ENCODE measurements at places on chromosomes 7 and 10.

- DNase-seq = no peak
These were observed 183.4 kb downstream of the ELFN1 start for GRCh38 chr7:1853431-1853985.

DNA sequence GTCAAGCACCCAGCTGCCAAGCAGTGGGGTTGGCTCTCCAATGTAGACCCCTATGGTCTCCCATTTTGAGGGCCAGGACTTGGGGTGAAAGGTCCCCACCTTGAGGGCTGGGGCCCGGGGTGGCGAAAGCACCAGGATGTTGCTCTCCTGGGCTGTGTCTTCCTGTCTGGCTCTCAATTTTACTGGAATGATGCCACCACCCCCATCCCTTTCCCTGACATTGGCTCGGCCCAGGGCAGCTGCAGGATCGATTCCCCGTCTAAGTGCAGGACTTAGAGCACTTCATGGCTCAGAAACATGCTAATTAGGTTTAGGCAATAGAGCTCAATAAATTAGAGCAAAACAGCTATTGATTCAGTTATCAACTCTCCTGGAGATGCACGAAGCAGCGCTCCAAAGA is 27.0 kb upstream of the HSPA12A start:
- DNase-seq = no peak

DNA sequence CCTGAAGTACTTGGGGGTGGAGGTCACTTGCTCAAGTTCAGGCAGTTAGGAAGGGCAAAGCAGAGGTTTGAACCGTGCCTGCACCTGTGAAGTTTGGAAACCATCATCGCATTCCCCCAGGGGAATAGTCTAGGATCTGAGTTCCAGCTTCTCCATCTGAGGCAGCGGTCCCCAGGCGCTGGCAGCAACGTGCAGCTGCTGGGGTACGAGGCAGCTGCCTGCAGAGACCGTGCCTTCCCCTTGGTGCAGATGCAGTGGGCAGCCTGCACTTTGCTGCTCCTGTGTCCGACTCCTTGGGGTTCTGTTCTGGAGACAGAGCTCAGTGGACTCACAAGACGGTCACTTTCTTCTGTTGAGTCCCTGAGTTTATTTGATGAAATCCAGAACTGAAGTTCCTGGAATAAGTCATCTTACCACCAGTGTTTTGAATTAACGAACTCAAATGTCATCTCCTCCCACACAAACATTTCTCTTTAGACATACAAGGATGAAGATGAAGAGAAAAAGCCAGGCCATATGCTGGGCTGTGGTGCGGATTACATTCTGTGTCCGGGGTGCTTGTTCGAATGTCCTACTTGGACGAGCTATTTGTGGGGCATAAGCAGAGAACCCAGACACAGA is 19.9 kb upstream of the GIMAP8 start:
- DNase-seq = no peak

GRCh38 chr10:18449611-18450026 is 201.8 kb downstream of the NSUN6 start:
- no peak for DNase-seq

DNA sequence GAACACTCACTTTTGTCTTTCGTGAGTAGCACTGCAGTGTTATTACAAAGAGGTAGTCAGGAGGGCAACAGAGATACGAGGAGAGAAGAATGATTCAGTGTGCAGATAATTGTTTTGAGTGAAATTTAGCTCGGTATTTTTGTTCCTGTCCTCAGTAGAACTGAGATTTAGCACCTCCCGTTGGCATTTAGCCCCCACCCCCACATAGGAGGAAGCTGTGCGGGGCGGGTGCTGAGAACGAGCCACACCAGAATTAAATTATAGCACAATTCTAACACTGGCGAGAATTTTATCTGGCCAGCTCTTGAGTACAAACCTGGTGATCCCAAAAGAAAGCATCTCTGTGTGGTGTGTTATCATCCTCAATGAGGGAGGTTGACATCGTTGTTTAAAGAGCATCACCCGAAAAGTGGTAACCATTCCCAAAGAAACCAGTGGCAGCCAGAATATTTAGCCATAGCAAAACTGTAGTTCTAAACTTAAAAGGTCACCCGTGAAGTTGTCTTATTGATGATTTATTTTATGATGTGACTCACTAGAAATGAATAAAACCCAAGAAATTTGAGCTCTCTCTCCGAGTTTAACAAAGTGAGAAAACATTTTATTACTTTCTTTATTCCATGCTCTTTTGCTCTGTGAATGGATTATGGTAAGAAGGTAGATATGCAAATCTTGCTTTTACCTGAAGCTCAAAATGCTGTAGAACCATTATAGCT is 612.2 kb downstream of the SUGCT start:
- no peak for DNase-seq

DNA sequence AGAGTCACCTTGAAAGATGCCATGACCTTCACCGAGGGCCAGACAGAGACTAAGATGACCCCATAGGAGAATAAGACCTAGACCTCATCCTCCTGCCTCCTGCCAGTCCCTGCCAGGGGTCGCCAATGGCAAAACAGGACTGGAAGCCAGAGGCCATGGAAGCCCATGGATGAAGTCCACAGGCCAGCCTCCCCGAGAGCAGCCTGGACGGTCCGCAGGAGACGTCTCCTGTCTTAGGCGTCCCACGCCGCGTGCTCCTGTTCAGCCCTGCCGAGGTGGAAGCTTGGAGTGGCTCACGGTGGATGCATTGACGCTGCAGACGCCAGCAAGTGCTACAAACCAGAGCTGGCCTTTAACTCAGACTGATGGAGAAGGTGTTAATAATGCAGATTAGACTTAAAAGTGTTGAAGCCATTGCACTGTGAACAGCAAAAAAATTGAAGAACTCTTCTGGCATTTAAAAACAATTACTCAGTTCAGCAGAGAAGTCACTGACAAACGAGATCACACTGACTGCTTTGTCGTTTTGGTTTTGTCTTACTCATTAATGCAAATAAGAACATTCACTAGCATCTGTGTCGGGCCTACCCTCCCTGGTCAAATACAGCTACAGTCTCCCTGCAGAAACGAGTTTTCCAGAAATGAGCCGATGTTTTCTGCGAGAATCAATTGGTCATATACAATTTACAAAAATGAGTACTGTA is 38.1 kb upstream of the FAM20C start:
- DNase-seq = no peak

DNA sequence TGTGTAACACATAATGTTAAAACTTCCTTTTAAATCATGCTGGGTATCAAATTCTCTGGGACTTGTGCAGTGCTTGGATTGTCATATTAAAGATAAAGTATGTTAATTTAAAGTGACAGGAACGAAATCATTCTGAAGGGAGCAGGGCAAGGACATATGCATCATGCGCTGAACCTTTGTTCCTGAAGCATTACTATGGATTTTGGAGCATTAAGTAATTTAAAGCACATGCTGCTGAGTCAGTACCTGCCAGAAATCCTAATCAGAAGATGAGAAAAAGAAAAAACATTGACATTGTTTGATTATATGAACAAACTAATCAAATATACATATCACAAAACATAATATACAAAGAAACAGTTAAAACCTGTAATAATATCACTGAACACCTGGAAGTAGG is 101.4 kb downstream of the MICU1 start:
- DNase-seq = no peak

DNA sequence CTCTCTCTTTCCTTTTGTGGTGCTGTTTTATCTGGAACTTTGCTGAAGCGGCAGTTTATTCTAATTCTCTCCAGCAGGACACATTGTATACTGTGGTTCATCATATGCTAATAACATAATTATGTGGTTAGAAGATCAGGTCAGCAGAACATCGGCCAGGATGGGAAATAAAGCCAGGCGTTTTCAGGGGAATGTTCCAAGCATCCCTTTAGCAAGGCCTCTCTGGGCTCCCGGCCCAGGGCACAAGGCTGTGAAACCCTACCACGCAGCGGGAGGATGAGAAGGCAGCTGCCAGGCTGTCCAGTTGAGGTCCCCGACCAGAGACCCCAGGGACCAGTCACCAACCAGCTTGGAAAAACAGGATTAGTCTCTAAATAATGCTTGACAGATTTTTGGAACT is 112.2 kb upstream of the GALNT17 start:
- no peak for DNase-seq

DNA sequence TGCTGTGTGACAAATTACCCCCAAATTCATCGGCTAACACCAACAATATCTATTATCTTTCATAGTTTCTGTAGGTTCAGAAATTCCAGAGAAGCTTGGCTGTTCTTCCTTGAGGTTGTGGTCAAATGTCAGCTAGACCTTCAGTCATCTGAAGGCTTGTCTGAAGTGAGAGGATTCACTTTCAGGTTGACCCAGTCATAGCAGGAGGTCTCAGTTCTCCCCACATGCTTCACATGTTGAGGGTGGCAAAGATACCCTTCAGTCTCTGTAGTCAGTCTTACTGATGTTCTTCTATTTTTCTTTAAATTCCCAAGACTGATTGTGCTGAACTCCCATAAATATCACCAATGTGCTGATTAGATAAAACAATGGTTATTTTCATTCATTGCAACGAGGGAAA is 1692.0 kb downstream of the REEP3 start:
- no peak for DNase-seq

DNA sequence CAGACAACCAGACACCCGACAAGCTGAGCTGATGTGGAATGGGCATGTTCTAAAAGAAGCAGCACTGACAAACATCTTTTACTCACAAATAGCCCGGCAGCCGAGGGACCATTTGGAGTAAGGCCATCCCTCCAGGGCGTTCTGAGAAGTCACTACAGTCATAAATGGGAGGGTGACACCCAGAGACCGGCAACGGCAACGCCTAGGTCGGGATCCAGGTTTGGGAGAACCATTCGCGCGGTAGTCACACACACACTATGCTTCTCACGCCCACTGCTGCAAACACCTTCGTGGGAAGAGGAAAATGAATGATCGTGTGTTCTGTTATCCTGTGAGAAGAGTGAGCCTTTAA is 9.8 kb downstream of the TNS3 start:
- DNase-seq = no peak

GRCh38 chr10:1526436-1527055 is 210.8 kb downstream of the ADARB2 start:
- no peak for DNase-seq

- DNase-seq = no peak
These were observed 624.9 kb downstream of the ARL4A start for GRCh38 chr7:13312307-13312706.

DNA sequence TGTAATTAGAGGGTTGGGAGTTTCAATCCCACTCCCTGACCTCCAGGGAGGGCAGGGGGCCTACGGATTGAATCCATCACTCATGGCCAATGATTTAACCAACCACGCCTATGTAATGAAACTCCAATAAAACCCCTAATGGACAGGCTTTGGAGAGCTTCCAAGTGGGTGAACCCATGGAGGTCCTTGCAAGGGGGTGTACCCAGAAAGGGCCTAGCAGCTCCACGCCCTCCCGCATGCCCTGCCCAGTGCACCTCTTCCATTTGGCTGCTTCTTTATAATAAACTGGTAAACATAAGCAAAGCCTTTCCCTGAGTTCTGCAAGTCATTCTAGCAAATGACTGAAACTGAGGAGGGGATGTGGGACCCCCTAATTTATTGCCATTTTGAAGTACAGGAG is 280.1 kb downstream of the FRMD4A start:
- no peak for DNase-seq

Measured in stimulated activated CD8-positive, alpha-beta memory T cell treated with anti-CD3 and anti-CD28 coated beads, Interleukin-2, amount 100 ng/mL, for 1 hour (primary cell).